Stimulated activated CD8-positive, alpha-beta memory T cell treated with anti-CD3 and anti-CD28 coated beads, Interleukin-7, amount 100 ng/mL, for 24 hours (primary cell): ENCODE measurements at places on chromosomes 13 and 19.

DNA sequence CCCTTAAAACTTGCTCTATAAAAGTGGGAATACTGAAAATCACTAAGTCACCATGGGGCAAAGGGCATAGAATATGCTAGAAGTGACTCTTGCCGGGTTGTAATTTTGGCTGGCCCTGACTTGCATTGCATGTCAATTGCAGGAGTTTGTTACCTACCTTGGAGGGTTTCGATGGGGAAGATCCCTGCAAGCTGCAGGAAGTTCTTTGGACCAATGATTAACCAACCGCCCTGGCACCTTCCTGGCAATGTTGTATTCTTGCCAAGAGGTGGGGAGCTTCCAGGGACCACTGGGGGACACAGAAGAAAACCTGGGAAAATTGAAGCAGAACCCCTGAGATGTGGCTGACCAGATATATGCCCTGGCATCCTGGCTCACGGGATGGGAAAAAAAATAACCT is 235.8 kb downstream of the B3GLCT start:
- no peak for DNase-seq

- DNase-seq, result no peak
These were observed 3.1 kb downstream of the AMH start for GRCh38 chr19:2252055-2252796.

DNA sequence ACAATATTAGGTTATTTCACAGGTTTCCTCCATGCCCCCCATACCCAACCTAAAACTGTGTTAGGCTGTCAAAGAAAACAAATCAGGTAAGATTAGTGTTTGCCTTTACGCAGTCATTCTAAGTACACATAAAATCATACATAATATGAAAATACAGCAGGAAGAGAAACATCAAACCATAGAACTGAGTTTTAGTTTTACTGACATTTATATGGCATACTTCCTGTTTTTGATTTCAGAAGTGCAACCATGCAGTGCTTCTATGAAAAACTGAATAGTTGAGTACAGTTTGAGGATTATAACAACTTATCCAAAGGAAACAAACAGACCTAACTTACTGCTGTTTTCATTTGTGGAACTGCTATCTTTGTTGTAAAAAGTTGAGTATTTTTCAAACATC is 91.3 kb downstream of the KCNRG start:
- DNase-seq, result no peak

- no peak for DNase-seq
These were observed 76.7 kb downstream of the SLAIN1 start for GRCh38 chr13:77774181-77774580.

DNA sequence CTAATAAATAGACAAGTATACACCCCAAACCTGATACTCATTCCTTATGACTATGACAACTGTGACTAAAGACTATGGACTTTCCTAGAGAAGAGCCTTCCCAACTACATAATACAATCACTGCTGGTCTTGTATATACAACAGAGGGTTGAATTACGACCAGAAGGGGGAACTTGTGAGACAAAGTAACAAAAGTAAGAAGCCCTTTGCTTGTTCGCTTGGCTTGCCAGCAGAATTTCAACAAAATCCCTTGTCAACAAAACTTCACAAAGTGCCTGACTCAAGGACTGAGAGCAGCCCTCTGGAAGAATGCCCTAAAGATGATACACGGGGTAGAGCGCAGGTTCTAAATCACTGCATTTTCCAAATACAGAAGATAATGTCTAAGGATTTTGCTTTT is 99.4 kb downstream of the WASF3 start:
- DNase-seq, result no peak

DNA sequence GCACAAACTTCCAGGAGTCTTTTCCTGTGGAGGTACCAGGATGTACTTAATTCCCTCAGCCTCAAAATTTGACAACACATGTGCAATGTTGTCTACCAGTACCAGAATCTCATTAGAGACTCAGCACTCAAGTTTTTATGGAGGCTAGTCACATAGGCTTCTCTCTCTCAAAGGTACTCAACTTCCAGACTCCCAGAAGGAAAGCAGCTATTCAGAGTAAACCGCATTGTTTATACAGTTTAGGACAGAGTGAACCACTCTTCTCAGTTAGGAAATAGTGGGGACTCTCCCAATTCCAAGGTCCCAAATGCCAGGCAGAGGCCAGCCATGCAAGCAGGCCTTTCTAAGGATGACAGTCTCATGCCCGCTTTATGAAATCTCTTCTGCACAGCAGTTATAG is 8.5 kb upstream of the C1QTNF9B start:
- no peak for DNase-seq

- DNase-seq, result no peak
These were observed 1.0 kb upstream of the PCDH8 start for GRCh38 chr13:52849291-52850071.

DNA sequence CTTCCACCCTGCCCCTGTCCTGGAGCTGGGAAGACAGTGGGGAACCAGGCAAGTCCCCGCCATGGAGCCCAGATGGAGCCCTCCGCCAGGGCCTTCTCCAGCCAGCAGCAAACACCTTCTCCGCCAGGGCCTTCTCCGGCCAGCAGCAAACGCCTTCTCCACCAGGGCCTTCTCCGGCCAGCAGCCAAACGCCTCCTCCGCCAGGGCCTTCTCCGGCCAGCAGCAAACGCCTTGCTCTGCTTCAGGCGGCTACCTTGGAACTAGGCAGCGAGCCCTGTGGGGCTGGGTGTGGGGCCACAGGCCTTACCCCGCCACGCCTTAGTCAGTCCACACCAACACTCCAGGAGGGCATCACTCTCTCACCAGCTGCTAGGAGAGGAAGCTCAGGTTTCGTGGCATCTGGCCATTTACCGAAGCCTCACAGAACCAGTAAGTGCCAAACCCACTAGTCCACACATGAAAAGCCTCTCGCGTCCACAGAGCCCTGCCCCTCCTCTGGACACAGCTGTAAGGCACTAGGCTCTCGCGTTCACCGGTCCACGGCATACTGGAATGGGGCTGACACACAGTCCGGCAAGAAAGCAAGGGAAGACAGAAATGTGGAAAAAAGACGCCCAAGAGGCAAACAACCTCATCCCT is 41.0 kb downstream of the MLLT1 start:
- no peak for DNase-seq

- DNase-seq, result no peak
These were observed 334 bp upstream of the ANGPTL6 start for GRCh38 chr19:10102787-10103236.

- DNase-seq, result no peak
These were observed 62.4 kb downstream of the URI1 start for GRCh38 chr19:30004403-30004802.

- DNase-seq, result no peak
These were observed 6.2 kb downstream of the ZNF763 start for GRCh38 chr19:11971041-11971440.

- DNase-seq, result no peak
These were observed 15.3 kb downstream of the RFXAP start for GRCh38 chr13:36834299-36834698.

DNA sequence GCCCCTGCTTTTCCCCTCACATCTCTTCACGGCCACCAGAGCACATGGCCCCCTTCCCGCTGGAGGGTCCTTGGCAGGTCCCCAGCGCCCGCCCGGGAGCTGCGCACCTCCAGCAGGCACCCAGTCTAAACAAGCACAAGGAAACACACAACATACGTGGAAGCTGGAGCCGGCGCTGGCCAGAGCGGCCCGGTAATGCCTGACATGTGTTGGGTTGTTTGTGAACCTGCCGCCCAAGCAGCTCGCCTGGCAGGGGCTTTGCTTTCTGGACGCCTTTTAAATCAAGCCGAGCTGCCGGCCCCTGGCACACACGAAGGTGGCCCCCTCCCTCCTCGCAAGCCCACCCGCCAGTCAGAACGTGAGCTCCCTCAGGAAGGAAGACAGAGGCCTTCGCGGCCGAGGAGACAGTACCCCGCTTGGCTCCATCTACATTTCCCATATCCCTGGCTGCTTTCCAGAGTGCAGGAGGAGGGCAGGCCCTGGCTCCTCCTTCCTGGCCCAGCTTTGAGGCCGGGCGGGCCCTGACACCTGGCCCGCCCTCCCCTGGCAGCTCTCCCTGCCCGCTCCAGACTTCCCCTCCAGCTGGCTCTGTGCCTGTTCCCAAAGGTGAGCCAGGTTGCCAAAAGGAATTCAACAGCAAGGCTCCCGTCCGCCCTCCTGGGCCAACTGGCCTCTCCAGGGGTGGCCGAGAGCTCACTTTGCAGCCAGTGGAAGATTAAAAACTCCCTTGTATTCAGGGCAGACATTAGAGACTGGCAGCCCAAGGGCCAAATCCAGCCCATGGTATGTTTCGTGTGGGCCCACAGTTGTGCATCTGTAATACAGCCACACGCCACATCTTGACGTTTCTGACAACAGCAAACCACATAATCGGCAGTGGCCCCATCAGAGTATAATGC is 28.7 kb downstream of the COMP start:
- no peak for DNase-seq

DNA sequence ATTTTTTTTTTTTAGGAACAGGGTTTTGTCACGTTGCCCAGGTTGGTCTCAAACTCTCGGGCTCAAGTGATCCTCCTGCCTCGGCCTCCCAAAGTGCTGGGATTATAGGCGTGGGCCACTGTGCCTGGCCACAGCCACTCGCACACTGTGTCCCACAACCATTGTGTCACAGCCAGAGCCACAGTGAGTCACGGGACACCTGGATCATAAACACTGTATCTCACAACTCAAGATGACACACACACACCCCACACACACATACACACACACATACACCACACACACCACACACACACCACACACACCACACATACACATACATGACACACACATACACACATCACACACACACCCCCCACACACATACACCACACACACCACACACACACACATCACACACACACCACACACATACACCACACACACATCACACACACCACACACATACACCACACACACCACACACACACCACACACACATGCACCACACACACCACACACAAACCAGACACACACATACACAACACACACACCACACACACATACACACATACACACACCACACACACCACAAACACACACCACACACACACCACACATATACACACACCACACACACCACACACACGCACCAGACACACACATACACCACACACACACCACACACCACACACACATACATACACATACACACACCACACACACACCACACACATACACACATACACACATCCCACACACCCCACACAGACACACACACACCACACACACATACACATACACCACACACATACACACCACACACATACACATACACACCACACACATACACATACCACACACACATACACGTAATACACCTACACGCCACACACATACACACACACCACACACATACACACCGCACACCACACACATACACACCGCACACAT is 16.2 kb downstream of the ELAVL3 start:
- DNase-seq, result no peak
